Mammary epithelial cell (primary cell): ENCODE measurements at places on chromosomes 4 and X.

DNA sequence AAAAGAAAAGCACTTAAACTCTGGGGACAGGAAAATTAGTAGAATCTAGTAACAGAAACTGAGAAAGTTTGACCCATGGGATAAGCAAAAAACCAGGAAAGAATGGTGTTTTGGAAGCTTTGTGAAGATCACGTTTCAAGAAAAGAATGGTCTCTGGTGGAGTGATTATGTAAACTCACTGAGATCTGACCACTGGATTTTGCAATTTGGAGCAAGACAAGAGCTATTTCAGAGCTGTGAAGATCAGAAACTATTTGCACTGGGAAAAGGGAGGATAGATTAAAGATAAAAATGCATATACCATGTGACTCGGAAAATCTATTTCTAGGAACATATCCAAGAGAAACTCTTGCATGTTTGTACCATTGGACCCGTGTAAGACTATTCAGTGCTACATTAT, 4.3 kb downstream of the TMPRSS11D start:
- DNase-seq: no peak

DNA sequence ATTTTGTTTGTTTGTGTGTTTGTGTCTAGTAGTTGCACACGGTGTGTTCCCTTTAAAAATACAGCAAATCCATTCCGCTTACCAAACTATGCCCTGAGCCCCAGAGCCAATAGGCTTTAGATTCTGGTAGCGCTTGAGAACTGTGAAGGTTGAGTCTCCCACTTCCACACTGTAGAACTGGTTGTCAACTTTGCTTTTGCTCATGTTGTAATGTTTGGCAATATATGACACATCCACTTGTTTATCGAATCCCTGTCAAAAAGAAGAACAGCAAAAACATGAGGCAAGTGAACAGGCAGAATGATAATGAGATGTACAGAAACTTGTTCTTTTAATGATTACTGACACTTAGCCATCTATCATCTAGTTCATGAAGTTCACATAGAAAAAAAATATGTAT, 200.6 kb downstream of the MAPK10 start:
- DNase-seq: no peak

DNA sequence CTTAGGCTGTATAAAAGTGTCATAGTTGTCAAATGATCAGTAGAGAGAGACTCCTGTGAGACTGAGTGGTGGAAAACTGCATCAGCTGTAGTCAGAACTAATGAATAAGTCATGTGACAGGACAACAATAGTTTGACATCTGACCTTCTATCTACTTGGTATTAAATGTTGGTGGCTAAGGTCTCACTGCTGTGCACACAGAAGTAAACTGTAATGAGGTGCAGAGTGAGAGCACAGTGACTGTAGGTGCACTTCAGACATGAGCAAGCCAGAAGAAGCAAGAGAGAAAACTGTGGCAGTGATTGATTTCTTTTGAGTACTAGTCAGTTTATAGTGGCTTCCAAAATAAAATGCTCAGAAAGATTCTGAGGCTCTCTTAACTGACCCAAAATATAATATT, 803.6 kb downstream of the RAPGEF2 start:
- no peak for DNase-seq

- no peak for DNase-seq
Observed at GRCh38 chr4:159856451-159856850, 753.6 kb downstream of the RAPGEF2 start.

DNA sequence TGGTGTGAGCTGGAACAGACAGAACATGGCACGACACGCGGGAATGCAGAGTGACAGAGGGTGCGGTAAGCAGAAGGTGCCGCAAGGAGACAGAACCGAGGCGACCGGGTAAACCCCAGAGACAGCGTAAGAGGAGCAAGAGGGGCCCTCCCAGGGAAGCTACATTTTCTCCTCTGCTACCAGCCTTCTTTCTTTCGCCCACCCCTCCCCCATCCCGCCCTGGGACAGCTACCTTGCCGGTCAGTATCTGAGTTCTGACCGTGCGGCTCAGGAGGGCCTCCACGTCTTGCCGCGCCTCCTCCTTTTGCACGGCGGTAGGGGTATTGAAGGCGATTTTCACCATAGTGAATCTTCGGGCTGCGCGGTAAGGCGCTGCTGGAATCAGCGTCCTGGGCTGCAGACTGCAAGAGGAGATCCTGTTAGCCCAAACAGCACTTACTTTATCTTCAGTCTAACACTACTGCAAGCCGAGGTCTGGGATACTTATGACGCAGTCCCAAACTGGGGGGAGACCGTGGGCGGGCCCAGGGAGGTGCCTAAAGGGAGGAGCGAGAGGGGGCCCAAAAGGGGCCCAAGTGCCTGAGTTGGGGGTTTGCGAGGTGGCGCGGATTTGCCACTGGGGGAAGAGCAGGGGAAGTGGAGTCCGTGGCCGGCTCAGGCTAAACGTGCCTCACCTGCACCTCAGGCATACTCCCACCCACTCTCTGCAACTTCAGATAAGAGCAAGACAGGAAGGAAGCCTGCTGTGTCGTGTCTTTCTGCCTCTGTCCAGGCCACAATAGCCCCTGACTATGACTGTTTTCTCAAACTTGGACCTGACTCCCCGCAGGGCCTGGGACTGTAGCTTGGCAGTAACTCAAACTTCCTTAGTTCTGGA, at the start of gene ITM2A:
ITM2A (minus strand) TSS at position 462 of the 877 bp plus-strand sequence; CDS start at position 343, 119 bp downstream.
- DNase-seq: peak; percentile 19
